ENCODE measurements at places on chromosomes 11 and 22.
A peak's percentile ranks its signal among the peaks of the same experiment; 100 is the strongest.

DNA sequence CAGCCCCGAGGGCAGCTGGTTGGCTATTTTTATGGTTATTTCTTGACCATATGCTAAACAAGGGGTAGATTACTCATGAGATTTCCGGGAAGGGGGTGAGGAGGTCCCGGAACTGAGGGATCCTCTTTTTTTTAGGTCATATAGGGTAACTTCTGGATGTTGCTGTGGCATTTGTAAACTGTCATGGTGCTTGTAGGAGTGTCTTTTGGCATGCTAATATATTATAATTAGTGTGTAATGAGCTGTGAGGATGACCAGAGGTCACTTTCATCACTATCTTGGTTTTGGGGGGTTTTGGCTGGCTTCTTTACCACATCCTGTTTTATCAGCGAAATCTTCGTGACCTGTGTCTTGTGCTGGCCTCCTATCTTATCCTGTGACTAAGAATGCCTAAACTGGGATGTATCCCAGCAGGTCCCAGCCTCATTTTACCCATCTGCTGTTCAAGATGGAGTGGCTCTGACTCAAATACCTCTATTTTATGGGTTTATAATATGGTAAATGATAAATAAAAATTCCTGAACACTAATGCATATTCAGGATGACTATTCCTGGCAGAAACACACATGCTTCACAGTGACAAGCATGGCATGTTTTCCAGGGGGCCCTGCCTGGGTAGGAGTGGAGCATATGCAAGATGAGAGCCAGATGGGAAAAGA lies 11.2 kb downstream of the KREMEN1 start:
- DNase-seq: peak; percentile 23

- no peak for DNase-seq
Measured at GRCh38 chr22:43566561-43567332, 154.9 kb downstream of the MPPED1 start.

GRCh38 chr22:36197514-36198146 lies 4.0 kb downstream of the APOL4 start:
- DNase-seq: peak; percentile 22

- DNase-seq: no peak
Measured at GRCh38 chr11:26418386-26418912, 86.5 kb downstream of the ANO3 start.

DNA sequence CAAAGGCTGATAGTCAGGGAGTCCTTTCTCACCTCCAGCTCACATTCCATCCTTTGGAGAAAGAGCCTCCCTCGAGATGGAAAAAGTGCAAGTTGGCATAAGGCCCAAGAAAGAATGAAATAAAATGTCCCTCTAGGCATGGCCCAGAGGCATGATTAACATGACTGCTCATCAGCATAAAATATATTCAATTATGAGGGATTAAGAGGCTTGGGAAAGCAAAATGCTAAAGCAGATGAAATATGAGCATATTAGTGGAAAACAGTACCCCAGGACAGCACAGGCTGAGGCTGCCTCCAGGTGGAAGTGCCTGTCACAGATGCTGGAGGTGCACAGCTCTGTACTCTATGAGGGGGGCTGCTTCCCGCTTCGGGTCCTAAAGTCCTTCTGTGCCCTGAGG lies 347.8 kb upstream of the PLET1 start:
- no peak for DNase-seq

GRCh38 chr11:33376331-33377310 lies 119.4 kb downstream of the HIPK3 start:
- DNase-seq: no peak

GRCh38 chr11:131662317-131662972 lies 292.0 kb downstream of the NTM start:
- DNase-seq: no peak

DNA sequence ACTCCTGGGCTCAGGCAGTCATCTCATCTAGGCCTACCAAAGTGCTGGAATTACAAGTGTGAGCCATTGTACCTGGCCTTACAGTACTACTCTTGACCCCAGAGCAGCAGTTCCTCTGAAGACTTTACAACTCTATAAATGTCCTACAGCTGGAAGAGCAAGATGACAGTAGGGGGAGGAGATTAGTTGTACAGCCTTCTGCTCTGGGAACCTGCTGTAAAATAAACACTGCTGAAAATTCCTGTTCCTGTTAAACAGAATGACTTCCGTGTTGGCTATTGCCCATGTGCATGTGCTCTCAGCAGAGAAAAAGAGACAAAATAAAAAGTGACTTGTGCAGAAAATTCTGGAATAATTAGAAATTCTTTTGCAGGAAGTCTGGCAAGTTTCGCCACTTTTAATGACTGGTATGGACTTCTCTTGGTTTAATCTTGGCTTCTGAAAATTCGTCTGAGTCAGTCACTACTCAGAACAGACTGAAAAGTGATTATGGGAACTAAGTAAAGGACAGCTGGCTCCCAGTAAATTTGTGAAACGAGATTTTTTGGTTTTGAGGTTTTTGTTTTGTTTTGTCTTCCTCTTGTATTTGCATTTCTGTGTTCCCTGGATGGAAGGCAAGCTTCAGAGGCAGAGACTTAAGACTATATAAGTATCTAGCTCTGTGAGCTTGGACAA lies 955.7 kb downstream of the DLG2 start:
- DNase-seq: no peak

DNA sequence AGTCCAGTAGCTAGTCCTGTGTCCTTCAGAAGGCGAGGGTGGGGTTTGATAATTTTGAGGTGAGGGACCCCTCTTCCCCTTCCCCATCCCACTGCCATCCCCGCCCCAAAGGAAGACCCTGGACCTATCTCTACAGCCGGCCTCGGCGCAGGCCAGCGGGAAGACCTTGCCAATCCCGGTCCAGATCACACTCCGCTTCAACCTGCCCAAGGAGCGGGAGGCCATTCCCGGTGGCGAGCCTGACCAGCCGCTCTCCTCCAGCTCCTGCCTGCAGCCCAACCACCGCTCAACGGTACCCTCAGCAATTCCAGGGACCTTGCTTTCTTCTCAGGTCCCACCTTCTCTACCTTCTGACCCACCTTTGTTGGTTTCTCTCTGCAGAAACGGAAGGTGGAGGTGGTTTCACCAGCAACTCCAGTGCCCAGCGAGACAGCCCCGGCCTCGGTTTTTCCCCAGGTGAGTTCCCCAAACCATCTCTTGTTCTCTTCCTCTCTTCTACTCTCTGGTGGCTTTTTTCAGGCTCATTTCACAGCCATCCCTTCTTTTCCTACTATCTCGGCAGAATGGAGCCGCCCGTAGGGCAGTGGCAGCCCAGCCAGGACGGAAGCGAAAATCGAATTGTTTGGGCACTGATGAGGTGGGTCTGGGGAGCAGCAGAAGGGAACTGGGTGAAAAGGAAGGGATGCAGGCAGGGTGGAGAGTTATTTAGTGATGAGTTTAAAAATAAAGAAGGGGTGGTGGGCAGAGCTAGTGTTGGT lies 1.3 kb downstream of the KAT5 start:
- no peak for DNase-seq

DNA sequence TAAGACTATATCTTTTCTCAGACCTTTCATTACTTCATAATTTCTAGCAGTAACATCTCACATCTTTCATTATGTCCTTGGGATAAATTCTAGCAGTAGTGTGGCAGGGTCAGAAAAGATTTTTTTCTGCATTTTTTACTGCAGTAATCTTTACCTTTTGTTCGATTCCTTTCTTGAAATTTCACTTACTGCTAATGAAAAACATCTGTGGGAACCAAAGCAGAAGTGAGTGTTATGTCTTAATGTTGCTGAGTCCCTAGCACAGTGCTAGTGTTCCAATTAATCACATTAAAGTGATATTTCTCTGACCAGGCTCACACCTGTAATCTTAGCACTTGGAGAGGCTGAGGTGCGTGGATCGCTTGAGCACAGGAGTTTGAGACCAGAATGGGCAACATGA lies 123.6 kb downstream of the EHF start:
- no peak for DNase-seq

- DNase-seq: peak; percentile 23
Measured at GRCh38 chr11:112195951-112196351, 20.6 kb downstream of the BCO2 start.

- no peak for DNase-seq
Measured at GRCh38 chr11:8093931-8094575, 13.0 kb downstream of the TUB start.

DNA sequence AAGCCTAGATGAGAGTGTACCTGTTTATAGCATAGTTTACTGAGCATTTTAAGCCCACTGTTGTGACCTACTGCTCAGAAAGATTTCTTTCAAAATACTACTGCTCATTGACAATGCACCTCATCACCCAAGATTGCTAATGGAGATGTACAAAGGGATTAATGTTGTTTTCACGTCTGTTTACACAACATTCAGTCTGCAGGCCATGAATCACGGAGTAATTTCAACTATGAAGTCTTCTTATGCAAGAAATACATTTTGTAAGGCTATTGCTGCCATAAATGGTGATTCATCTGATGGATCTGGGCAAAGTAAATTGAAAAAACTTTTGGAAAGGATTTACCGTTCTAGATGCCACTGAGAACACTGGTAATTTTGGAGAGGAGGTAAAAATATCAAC lies 112.9 kb downstream of the KIF18A start:
- DNase-seq: peak; percentile 88

DNA sequence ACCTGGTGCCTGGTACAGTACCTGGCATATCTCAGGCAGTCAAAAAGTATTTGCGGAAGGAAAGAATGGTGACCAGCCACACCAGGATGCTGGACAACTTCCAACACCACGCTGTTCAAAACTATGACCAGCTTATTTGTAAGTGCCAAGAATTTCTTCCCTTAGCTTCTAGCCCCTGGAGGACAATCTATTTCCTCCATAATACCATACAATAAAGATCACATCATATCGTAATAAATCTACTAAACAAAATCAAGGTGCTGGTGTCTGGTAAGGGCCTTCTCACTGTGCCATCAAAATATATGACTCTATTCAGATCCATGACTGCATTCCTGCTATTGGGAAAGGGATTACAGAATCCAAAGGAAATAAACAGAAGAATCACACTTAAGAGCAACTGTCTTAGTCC lies 51.5 kb downstream of the ALG9 start:
- peak; percentile 53 for DNase-seq

DNA sequence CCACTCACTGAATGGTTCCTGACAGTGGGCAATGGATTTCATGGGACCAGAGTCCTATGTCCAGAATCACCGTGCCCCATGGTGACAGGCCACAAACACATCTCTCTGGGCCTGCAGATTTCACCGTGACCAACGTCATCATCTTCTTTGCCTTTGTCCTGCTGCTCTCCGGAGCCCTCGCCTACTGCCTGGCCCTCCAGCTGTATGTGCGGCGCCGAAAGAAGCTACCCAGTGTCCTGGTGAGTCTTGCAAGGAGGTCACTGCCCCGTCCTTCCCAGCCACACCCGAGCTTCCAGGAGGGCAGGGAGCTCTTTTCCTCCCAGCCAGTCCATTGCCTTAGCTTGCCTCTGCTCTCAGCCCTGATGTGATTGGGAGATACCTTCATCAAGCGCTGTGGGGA lies 9.3 kb downstream of the IL10RA start:
- no peak for DNase-seq

GRCh38 chr11:74015919-74016684 lies 7.2 kb upstream of the UCP3 start:
- no peak for DNase-seq

- no peak for DNase-seq
Measured at GRCh38 chr22:24002851-24003250, 2.4 kb downstream of the GSTT4 start.

DNA sequence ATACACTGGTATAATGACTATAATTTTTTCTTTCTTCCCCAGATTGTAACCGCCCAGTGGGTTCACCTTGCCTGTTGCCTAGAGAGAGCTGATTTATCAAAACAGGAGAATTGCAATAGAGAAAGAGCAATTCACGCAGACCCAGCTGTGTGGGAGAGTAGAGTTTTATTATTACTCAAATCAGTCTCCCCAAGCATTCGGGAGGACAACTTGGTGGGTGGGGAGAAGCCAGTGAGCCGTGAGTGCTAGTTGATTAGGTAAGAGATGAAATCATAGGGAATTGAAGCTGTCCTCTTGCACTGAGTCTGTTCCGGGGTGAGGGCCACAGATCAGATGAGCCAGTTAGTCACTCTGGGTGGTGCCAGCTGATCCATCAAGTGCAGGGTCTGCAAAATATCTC lies 73.2 kb downstream of the SLC35F2 start:
- DNase-seq: peak; percentile 50

GRCh38 chr11:29190313-29190712 lies 826.5 kb downstream of the KCNA4 start:
- DNase-seq: no peak

GRCh38 chr11:110621826-110622225 lies 90.4 kb downstream of the ARHGAP20 start:
- no peak for DNase-seq

- peak; percentile 3 for DNase-seq
Measured at GRCh38 chr22:19510919-19511341, 13.3 kb downstream of the CLDN5 start.

GRCh38 chr11:99693941-99694492 lies 673.3 kb downstream of the CNTN5 start:
- peak; percentile 90 for DNase-seq

DNA sequence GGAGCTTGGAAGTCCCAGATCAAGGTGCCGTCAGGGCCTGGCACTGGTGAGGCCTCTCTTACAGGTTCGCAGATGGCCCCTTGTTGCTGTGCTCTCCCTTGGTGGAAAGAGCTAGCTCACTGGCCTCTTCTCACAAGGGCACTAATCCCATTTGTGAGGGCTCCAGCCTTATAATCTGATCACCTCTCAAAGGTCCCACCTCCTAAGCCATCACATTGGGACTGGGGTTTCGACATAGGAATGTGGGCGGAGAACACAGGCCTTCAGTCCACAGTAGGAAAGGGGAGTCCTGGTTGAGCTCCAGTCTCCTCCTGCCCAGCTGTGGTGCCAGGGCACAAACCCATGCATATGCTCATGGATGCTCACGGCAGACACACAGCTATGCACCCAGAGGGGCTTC lies 14.0 kb upstream of the LRRC32 start:
- no peak for DNase-seq

GRCh38 chr11:2796508-2797113 lies 89.0 kb downstream of the CDKN1C start:
- DNase-seq: no peak

GRCh38 chr11:46524201-46524770 lies 69.5 kb downstream of the AMBRA1 start:
- no peak for DNase-seq

GRCh38 chr11:88329563-88330250 lies 7.8 kb downstream of the CTSC start:
- DNase-seq: no peak

DNA sequence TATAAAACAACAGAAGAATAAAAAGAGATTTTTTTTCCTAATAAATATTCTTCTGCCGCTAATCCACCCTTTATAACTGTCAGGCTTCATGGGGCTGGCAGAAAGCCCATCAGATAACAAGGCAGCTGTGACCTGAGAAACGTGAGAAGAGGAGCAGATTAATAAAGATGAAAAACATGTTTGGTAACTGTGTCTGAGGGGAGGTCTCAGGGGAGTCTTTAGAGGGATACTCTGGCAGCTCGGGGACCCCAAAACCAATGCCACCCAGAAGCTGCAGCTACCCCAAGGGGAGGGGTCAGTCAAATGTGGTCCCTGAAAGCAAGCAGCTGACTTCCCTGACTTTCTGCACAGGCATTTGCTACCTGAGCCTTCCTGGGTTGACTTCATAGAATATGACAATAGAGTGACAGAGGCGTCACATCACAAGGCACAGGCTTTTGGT lies 48.4 kb upstream of the POU2AF1 start:
- no peak for DNase-seq

GRCh38 chr22:44098966-44099530 lies 74.9 kb downstream of the PARVB start:
- DNase-seq: no peak

All from cardiac fibroblast (primary cell).